ENCODE measurements at places on chromosomes 2 and 18.

GRCh38 chr2:18829251-18829902, 240.0 kb upstream of the NT5C1B start:
- DNase-seq = no peak

DNA sequence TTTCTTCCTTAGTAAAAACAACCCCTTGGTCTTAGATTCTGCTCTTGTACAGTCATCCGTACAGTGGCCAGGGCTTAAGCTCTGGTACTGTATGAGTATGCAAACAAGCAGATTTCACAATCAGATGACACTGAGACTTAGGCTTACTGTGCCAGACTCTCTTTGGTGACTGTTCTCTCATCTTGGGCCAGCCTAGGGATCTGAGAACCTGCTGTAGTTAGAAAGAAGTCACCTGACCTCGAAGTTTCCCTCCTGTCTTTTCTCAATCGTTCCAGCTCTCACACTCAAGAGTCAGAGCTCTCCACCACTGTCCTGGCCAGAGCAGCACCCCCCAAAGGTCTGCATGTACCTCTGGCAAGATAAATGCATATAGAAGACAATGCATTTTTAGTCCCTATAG, 63.2 kb downstream of the ZEB2 start:
- DNase-seq = no peak

DNA sequence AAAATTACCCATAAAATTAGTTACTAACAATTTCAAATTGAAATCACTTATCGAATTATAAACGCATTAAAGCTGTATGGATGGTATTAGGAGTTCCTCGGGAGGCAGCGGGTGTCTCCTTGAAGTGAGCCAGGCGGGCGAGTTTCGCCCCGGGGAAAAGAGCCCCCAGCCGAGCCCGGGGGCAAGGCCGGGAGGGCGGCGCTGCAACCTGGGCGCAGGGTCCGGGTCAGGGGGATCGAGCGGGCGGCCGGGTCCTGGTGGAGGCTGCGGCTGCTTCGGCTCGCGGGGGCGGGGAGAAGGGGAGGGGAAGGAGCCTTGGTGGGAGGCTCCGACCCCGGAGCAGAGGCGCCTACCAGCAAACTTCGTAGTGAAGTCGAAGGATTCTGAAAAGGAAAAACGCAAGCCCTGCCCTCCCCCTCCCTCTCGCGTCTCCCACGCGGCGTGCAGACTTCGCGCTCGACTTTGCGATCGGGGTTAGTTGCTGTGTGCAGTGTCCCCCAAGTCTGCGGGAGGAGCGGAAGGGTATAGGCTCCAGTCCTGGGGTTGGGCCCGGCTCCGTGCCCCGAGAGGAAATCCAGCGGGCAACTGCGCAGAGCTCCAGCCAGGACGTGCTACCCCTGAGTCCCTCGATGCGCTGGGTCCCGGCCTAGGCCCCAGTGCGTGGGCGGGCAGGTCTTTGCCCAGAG, 140.8 kb downstream of the MEIS1 start:
- DNase-seq = no peak

- no peak for DNase-seq
Observed at GRCh38 chr2:26493566-26493965, 15.6 kb upstream of the OTOF start.

DNA sequence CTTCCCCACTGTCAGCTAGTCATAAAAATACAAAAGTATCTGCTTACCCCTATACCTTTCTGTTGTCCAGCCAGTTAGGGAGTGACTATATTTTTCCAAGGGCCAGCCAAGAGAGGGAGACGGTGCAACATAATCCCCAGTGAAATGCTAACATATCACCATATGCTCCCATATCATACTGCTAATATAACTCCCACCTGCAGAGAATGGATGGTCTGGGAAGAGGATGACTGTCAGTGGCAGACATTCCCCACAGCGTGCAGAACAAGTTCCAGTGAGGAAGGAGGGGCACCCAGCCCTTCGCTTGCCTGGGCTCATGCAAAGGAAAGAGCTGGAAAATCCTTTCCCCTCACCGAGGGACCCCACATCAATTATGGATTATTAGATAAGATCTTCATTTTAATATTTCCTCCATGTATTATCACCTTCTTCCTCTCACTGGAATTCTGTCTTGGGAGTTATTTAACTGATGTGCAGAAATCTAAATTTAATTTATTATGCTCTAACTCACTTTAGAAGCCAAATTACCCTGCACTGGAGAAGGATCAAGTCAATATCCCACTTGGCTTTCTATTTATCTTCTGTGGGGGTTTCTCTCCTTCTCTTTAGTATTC, 135.6 kb downstream of the GALNT14 start:
- no peak for DNase-seq

DNA sequence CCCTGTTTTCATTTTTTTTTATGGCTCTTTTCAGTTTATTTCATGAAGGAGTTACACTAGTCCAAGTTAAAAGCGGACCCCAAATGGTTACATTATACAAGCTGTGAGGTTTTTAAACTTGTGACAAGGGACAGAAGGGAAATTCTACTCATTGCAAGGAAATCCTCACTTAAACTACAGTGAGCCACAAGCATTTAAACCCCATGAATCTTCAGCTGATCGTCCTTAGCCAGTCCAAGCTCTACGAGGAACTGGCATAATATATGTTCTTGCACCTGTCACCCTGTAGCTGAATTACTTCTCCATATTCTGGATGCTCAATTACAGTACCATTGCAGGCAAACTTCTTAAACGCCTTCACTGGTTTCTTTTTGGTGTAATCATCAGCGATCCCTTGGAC, 64.5 kb downstream of the ASAP2 start:
- no peak for DNase-seq

DNA sequence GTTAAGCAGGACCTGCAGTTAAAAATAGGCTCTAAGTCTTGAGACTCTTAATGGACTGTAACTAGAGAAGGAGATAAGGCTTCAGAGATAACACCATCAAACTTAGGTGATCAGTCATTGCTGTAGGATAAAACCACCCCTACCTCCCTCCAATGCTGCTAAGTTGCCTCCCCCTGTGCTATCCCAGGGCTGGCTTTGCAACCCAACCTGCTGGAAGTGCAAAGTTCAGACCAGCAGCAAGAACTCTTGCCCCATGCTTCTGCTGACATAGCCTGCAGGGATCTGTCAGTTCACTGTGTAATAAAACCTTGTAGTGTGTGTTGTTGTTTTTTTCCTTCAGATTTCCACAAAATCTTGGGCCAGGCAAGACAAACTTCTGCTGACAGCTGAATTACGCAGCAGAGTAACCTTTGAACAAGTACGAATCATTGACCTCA, 57.4 kb upstream of the EPB41L3 start:
- no peak for DNase-seq

- no peak for DNase-seq
Observed at GRCh38 chr2:13504808-13505207, 788.1 kb downstream of the TRIB2 start.

DNA sequence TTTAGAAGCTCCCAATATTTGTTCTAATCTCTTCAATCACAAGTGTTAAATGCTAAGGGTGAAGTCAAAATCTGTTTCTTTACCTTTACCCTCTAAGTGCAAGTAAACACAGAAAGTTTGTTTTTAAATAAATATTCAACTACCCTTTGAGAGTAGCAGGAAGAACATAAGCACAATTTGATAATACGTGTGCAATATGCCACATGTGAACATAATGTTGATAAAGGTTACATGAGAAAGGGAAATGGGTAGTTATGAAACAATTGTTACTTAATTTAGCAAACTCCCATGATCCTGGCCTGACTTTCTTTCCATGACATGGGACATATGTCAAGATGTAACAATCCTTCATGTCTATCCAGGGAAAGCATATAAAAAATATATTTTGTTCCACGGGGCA, 7.1 kb downstream of the SPRED2 start:
- DNase-seq = no peak

DNA sequence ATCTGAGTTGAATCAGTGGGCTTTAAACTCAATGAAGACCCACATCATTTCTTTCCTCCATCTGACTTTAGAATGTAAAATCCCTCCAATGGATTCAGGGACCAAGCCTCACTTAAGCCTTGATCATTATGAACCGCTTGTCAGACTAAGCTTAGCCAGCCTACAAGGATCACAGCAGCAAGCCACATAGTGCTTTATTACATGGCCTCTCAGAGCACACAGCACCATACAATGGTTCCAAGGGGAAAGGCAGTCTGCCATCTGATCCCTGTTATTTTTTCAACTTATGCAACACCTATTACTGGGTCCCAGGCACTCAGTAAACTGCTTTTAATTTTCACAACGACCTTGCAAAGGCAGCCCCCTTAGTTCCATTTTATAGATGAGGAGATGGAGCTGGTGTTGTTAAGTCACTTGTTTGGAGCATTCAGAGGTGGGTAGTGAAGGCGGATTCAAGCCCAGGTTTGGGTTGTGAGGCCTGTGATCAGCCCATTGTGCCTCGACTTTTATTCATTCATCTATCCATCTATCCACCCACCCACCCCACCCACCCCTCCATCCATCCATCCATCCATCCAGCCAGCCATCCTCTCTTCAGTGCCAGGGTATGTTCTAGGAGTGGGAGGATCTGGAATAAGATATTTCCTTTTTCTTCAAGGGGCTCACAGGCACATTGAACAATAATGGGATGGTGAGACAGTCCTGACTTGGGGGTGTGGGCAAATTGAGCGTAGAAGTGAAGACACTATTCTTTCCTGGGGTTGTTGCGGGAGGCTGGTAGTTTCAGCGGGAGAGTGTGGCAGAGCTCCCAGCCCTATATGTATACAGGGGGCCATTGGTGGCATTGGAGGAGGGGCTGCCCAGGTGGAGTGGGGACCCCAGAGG, 141.2 kb downstream of the MYCN start:
- no peak for DNase-seq

DNA sequence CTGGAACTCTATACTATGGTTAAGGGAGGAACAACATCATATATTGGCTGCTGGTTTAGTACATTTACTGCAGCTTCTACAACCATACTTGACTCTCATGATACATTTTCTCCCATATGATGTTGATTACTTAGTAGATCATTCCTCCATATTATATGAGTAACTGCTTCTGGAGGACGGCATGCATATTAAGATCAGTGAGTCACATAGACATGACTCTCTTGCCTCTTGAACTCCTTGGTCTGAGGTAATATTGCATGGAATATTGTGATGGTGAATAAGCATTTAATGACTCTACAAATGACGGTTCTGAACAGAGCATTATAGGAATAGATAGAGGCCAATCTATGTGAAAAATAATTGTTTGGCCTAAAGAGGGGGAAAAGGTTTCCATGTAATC, 418.8 kb upstream of the SPHKAP start:
- no peak for DNase-seq

- DNase-seq = peak; percentile 17
Observed at GRCh38 chr18:56748698-56749268, 97.6 kb downstream of the WDR7 start.

- DNase-seq = no peak
Observed at GRCh38 chr2:75177427-75177826, 21.9 kb downstream of the TACR1 start.

- no peak for DNase-seq
Observed at GRCh38 chr18:10752382-10752781, 226.6 kb downstream of the NAPG start.

GRCh38 chr2:5183031-5183430, 509.2 kb upstream of the SOX11 start:
- DNase-seq = no peak

GRCh38 chr2:180449171-180449915, 442.2 kb upstream of the CWC22 start:
- no peak for DNase-seq

GRCh38 chr2:105100046-105100840, 62.4 kb downstream of the MRPS9 start:
- DNase-seq = no peak

- no peak for DNase-seq
Observed at GRCh38 chr2:101328474-101329007, 20.0 kb upstream of the RNF149 start.

GRCh38 chr2:172340394-172340793, 87.0 kb upstream of the ITGA6 start:
- DNase-seq = no peak

- DNase-seq = no peak
Observed at GRCh38 chr2:99878581-99879350, 263.6 kb downstream of the AFF3 start.

DNA sequence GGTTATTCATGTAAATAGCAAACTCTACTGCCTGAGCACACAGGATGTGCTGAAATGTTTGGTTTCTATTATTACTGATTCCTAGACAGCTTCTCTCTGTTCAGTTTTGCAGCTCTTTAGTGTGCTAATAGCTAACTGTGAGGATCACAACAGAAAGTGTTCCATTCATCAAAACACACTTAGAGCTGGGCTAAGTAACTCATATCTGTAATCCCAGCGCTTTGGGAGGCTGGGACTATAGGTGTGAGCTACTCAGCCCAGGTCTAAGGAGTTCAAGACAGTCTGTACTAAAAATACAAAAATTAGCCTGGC, 63.2 kb downstream of the MOGAT1 start:
- DNase-seq = no peak

GRCh38 chr18:76491776-76492668, 3.0 kb downstream of the ZNF516 start:
- DNase-seq = no peak

- no peak for DNase-seq
Observed at GRCh38 chr2:180597179-180597578, 383.2 kb upstream of the UBE2E3 start.

DNA sequence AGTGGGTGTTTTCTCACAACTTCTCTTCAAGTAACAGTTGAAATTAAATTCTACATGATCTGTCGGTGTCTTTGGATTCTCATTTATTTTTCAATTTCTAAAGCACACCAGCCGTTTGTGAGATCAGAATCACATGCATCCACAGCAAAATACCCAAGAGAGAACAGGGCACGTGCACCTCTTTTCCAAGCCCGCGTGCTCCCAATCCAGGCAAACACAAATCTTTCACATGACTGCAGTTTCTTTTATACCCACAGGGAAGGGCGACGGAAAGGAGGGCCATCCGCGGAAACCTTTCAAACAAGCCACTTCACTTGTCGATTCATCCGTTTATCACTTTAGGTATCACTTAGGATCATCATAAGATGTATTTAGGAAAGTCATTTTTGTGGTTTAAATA, 13.0 kb upstream of the DAPL1 start:
- DNase-seq = no peak

GRCh38 chr2:44480068-44480467, 118.3 kb downstream of the CAMKMT start:
- DNase-seq = no peak

Measured in smooth muscle cell of the brain vasculature (primary cell).